ENCODE measurements at places on chromosomes 6 and 20. TPM values are rescaled to one million over a fixed set of nuclear protein-coding genes. Genes with fewer than 3 reads are reported as not detected.

Gene CDH26
- polyA plus RNA-seq = 0.47 TPM

Gene RIMS1
- polyA plus RNA-seq = not detected

Gene ALDH8A1
- polyA plus RNA-seq = 56.7 TPM

- peak; percentile 49 for DNase-seq
Observed at GRCh38 chr20:24785141-24786110, 163.6 kb upstream of the CST7 start.

DNA sequence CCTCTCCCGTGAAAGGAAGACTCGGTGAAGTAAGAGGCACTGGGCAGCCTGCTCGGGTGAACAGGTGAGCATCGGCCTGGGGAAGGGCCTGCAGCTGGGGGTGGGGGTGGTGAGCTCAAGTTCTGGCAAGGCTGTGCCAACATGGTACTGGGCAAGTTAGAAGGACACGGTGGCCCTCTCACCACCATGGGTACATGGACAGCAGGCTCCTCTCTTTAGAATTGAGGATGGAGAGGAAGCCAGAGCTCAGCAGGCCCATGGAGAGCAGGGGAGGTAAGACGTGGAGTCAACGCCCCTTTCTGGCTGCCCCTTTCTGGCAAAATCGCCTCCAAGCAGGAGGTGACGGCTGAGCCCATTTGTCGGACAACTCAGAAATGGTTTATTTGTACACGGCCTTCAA lies 135.6 kb downstream of the ANKRD60 start:
- no peak for DNase-seq

DNA sequence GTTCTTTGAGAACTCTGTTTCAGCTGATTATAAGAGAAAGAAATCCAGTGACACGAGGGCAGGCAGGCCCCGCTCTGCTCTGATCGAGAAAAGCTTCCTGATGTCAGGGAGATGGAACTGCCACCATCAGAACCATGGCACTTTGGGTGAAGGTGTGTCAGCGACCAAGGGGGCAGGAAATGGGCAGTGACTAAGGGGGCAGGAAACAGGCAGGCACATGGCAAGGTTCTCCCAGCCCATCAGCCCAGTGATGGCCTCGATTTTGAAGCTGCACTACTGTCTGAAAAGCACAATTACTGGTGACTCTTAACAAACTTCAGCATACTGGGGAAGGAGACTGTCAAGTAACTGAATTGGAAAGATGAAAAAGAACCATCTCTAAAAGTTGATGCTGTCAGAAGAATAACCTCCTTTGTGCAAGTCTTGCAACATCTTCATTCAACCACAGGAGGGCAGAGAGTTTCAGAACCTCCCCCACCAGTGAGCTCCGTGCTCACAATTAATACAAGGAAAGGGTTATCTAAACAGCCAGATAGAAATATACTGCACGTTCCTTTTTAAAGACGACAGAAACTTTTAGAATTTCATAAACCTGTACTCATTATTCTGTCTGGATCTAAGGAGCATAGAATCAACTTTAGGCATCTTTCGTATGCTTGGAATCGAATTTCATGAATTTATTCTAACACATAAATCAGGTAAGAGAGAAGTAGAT lies 39.1 kb downstream of the TMX4 start:
- DNase-seq = no peak

DNA sequence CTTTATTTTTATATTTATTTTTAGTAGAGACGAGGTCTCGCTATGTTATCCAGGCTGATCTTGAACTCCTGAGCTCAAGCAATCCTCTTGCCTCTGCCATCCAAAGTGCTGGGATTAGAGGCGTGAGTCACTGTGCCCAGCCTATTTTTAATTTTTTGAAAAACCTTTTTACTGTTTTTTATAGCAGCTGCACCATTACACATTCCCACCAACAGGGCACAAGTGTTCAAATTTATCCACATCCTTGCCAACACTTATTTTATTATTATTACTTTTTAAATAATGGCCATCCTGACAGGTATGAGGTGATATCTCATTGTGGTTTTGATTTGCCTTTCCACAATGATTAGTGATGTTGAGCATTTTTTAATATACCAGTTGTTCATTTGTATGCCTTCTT lies 42.5 kb downstream of the PACSIN1 start:
- no peak for DNase-seq

- no peak for DNase-seq
Observed at GRCh38 chr6:41487860-41488432, 58.2 kb upstream of the FOXP4 start.

GRCh38 chr20:37904008-37904642 lies 1.2 kb downstream of the VSTM2L start:
- no peak for DNase-seq

Measured in kidney (tissue), 22 donors.